ENCODE measurements at places on chromosomes 7 and 10. TPM values are rescaled to one million over a fixed set of nuclear protein-coding genes. Genes with fewer than 3 reads are reported as not detected.

DNA sequence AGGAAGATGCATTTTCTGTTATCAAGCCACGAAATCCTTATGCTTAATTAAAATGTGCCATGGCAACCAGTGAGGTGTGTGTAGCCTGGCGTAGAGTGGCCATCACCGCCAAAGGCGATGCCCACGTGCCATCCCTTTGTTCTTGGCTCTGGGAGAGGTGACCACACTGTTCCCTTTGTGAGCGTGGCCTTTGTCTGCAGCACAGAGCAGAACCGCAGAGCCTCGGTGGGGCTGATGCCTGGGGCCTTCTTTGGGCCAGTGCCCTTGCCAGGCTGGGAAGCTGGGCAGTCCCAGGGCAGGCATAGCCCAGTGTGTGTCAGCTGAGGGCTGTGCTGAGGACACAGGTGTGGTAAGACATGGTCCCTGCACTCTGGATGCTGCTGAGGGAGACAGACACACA lies 48.3 kb downstream of the BUB3 start:
- no peak for DNase-seq

DNA sequence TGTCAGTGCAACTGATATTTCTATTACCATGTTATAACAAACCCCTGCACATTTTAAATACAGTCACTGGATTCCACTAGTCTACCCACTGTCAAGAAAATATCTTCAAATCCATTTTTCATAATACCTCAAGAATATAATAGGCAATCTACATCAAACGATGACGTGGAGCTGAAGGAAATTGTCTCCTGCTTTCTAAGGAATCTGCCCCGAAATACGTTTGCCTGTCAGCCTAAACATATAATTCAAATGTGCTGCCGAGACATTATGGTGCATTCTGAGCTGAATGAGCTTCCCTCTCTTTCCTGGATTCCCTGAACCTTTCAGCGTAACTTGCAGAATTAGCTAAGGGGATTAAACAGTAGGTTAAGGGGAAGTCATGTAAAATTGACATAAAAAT lies 306.8 kb downstream of the SORCS1 start:
- no peak for DNase-seq

DNA sequence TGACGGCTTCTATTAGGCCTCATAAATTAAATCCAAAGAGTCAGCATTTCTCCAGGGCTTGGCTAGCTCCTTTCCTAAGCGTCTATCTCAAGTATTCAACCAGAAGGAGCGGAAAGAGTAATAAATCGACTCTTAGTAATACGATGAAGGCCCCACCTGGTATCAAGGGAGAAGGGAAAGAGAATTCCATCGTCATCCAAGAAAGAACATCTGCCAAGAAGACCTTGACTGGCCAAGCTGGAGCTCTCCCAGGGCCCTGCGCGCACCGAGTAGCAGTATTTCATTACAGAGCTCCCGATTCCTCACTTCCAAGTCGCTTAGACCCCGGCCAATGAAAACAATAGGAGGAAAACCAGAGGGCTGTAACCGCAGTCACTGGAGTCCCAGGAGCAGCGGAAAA lies 178.0 kb upstream of the FRMD4A start:
- no peak for DNase-seq

DNA sequence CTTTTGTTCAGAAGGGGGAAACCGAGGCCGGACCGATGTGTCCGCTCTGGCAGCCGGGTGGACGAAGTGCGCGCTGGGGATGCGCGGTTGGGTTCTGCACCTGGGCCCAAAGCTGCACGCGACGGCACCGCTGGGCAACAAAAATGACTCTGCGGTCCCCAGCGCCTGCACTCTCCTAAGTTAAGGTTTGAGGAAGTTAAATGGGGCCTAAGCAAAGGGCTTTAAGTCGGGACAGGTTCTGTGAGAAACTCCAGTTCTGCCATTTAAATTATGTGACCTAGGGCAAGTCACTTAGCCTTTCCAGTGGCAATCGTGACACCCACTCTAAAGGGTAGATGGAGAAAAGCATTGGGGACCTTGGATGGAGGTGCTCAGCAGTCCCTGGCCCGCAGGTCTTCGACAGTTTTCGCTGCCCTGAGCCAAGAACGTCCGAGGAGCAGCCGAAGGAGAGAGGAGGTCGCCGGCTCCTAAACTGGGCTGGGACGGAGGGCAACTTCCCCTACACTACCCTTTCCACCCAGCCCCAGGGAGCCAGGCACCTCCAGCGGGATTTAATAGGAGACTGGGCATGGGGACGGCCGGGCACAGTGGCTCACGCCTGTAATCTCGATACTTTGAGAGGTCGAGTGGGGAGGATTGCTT lies 534 bp upstream of the ACBD5 start:
- DNase-seq = no peak

DNA sequence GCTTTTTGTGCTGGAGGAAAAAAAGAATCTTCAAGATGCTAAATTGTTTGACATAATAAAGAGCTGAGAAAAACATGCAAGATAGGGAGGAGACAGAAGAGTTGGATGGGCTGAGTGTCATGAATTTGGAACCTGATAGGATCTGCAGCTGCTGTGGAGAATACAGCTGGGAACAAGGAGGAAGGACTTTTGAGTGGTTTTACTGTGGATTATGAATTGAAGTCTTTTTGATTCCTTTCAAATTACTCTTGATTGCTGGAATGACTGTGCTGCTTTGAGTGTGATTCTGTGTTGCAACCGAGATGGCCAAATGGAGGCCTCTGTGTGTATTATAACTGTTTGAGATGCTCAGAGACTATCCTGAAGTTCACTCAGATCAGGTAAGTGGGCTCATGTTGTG lies 4.0 kb downstream of the EFCAB10 start:
- no peak for DNase-seq

Gene SFTPA2
- total RNA-seq = 0.11 TPM

Gene NKX1-2
- total RNA-seq = 0.79 TPM

DNA sequence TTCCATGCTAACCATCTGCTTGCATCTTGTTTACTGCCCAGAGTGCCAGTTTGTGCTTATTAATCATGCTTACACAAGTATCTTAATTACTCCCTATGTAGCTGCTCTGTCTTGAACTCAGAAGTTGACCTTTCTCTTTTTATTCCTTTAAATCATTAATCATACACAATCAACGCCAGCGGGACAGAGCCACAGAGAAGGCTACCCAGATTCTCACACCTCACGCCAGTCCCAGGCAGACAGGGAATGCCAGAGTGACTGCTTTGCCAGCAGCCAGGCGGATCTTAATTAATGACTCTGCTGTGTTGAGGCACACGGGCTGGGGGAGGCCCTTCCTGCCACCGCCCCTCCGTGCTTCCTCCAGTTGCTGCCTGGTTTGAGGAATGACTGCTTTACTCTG lies 229.4 kb downstream of the LRMDA start:
- no peak for DNase-seq

- DNase-seq = peak; percentile 85
Measured at GRCh38 chr10:63713191-63714144, 192.3 kb downstream of the REEP3 start.

- DNase-seq = no peak
Measured at GRCh38 chr7:46881507-46882127, 700.3 kb downstream of the TNS3 start.

GRCh38 chr10:61140765-61141392 lies 196.9 kb upstream of the RHOBTB1 start:
- DNase-seq = peak; percentile 38

DNA sequence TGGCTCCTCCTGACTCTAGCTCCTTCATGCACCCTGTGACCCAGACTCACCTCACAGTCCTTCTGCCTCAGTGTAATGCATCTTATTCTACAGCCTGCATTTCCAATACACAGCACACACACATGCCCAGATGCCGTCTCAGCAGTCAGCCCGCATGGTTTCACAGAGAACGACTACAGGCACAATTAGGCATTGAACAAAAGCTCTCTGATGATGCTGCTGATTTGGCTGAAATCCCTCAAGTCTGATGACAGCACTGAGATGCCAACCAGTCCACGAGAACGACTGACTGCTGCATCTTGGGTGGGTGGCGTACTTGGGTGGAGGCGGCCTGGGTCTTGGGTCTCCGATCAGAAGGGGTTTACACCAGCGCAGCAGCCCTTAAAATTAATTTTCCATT lies 200.4 kb downstream of the TAX1BP1 start:
- DNase-seq = no peak

- DNase-seq = no peak
Measured at GRCh38 chr7:5582532-5582935, 158.9 kb upstream of the TNRC18 start.

Gene ATG9B
- total RNA-seq = 3.6 TPM

Gene ACTR1A
- total RNA-seq = 113 TPM

DNA sequence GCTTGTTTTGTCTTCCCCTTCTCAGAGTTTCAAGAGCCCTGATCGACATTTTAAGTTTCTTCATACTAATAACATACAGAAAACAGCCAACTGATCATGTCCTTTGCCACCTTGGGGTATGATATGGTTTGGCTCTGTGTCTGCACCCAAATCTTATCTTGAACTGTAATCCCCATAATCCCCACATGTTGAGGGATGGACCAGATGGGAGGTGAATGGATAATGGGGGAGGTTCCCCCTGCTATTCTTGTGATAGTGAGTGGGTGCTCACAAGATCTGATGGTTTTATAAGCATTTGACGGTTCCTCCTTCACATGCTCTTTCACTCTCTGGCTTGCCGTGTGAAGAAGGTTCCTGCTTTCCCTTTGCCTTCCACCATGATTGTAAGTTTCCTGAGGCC lies 190.3 kb downstream of the CHCHD3 start:
- no peak for DNase-seq

GRCh38 chr10:112706577-112706976 lies 243.5 kb upstream of the TCF7L2 start:
- DNase-seq = no peak

- DNase-seq = no peak
Measured at GRCh38 chr10:23157239-23157681, 34.9 kb upstream of the PTF1A start.

- DNase-seq = no peak
Measured at GRCh38 chr10:126893206-126893605, 12.0 kb upstream of the DOCK1 start.

DNA sequence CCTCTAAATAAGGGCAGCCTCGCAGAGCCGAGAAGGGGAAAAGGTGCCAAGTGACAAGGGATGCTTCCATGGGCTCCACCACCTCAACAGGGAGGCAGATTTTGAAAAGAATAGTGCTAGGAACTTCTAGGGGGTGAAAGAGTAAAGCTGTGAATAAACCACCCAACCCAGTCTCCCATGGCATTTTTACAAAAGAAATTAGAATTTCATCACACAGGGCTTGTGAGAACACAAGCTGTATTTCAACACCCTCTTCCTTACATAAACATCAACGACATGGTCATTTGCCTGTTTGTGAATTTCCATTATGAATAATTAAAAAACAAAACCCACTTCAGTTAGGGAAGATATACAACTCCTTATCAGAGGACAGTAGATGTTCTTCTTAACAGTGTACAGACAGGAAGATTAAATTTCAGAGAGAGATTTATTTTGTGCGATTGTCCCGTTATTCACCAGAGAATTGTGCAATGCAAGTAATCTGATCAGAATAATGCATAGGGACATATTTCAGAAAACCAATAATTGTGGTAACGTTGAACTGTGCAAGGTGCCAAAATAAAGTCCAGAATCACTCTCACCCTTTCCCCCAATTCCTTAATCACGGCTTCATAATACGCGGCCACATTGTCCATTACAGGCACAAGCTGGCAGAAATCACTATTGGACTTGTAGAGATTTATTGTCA lies 207.8 kb upstream of the MGMT start:
- DNase-seq = no peak

DNA sequence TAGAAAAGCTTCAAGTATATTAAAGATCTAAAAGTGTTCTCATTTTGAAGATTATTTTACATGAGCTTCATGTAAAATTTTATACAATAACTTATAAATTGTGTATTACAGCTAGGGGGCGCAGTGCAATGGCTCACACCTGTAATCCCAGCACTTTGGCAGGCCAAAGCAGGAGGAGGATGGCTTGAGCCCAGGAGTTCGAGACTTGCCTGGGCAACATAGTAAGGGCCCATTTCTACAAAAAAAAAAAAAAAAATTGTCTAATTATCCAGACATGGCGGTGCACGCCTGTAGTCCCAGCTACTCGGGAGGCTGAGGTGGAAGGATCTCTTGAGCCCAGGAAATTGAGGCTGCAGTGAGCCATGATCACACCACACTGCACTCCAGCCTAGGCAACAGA lies 16.6 kb downstream of the ACBD5 start:
- no peak for DNase-seq

DNA sequence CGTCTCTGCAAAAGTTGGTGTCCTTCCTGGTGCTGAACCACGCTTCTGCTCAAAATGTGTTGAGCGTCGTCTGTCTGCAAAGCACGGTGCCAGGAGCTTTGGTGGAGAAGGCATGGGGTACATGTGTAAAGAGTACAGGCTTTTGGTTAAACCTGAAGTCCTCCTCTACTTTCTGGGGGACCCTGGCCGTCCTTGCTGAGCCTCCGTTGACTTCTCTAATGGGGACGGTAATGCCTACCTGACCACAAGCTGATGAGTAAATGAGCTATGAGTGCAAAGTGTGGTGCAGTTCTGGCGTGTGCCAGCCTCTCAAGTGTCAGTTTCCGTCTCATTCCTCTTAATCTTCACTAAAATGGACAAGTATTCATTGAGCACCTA lies 527 bp upstream of the HERPUD2 start:
- no peak for DNase-seq

- DNase-seq = no peak
Measured at GRCh38 chr7:112236597-112236996, 30.1 kb downstream of the ZNF277 start.

GRCh38 chr10:21509341-21510240 lies 15.9 kb downstream of the SKIDA1 start:
- DNase-seq = no peak

GRCh38 chr10:42956045-42956444 lies 120.8 kb upstream of the RET start:
- no peak for DNase-seq

GRCh38 chr10:86176850-86177536 lies 189.6 kb downstream of the GRID1 start:
- DNase-seq = no peak

- no peak for DNase-seq
Measured at GRCh38 chr7:130703851-130704250, 17.5 kb upstream of the TSGA13 start.

GRCh38 chr7:45187089-45187945 lies 29.7 kb downstream of the RAMP3 start:
- no peak for DNase-seq

- DNase-seq = peak; percentile 88
Measured at GRCh38 chr10:35640951-35641675, 983 bp downstream of the FZD8 start.

Gene SEMA3C
- 159 TPM for total RNA-seq

- DNase-seq = no peak
Measured at GRCh38 chr10:77168161-77168560, 469.4 kb downstream of the KCNMA1 start.

DNA sequence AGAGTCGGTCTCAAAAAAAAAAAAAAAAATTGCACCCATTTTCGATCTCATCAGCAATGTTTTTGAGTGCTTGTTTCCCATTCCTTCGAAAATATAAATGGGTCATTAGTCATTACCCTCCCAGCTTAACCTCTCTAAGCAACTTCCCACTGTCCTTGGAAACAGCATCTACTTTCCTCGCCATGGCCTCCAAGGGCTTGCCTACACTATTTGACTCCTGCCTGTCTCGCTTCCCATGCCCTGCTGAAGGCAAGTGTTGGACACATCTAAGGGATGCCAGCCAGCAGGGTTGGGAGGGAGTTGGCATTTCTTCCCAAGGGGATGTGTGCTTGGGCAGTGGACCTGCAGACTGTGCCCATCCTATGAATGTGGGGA lies 12.7 kb upstream of the RHBDD2 start:
- no peak for DNase-seq

Gene TRIL
- 17.4 TPM for total RNA-seq

Gene ARHGAP12
- 87.2 TPM for total RNA-seq

GRCh38 chr7:154480817-154481216 lies 428.6 kb downstream of the DPP6 start:
- no peak for DNase-seq

Gene C10orf67
- 1.0 TPM for total RNA-seq

Data from spinal cord (tissue), 10 donors.